ENCODE measurements at places on chromosomes 3 and 15. TPM values are rescaled to one million over a fixed set of nuclear protein-coding genes. Genes with fewer than 3 reads are reported as not detected.

DNA sequence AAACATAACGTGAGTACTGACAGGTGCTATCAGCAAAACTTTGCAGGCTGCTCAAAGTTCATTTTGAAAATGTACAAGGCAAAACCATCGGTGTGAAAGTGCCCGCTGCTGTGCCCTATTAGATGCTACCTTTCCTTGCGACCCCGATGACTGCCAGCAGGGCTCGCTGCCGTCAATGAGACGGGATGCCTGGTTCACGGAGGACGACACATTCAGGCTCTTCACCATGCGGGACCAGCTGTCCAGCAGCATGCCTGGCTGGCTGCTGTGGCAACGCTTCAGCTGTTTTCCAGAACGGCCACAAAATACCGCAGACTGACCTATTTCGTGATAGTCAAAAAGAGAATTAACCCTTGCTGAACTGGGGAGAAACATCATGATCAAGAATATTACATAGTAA, 92.7 kb upstream of the OCA2 start:
- peak; percentile 25 for DNase-seq

GRCh38 chr15:77741106-77741505, 108.4 kb upstream of the LINGO1 start:
- DNase-seq: no peak

KCNH8 gene
- 0.92 TPM for total RNA-seq

PDCD7 gene
- 14.9 TPM for total RNA-seq

DNA sequence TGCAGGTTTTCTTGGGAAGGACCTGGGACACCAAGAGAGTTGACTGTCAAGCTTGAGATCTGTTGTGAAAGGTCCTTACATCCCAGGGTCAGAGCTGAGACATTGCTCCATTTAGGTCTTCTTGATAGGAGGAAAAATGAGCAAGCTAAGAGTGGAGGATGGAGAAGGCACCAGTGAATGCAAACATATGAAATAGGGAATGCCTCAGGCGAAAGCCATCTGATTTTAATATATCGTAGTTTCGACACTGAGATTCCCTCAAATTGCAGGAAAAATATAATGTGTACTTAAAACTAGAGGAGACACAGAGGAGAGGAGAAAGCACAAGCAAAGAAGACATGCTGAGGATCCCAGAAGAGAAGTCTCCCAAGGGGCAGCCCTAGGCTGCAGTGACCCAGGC, 85.5 kb downstream of the TM4SF4 start:
- DNase-seq: no peak
